ENCODE measurements at places on chromosomes 1 and 21. TPM values are rescaled to one million over a fixed set of nuclear protein-coding genes. Genes with fewer than 3 reads are reported as not detected.

DNA sequence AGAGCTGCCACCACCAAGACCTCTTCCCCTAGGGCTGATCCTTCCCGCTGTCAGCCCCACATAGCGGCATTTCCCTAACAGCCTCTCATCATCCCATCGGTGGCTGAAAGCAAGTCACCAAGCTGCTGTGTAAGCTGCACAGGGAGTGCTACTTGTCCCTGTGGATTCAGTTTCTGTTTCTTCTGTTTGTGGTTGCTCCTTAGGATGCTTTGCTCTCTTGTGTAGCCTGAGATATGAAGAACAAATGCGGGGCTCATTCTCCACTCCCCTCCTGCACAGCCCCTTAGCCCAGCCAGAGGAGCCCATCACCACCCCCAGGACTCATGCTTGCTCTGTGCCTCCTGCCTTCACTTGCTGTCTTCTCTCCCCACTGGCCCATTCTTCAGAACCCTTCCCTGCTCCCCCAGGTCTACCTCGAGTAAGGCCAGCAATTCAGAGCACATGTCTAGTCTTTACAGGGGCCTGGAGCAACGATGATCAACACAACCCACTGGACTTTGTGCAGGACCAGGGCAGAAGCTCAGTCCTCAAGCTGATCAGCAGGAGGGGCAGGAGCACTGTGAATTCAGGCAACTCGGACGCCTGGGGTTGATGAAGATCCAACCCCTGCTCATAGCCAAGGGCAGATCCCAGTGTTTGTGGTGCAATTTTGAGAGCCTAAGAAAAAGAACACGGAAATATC is 82.6 kb upstream of the GALNT2 start:
- DNase-seq: no peak

Gene KCNE2
- 0.92 TPM for total RNA-seq

Gene SSX2IP
- 18.2 TPM for total RNA-seq

- no peak for DNase-seq
These were observed 636 bp downstream of the VAMP4 start for GRCh38 chr1:171740987-171741871.

Gene NPHS2
- not detected for total RNA-seq

GRCh38 chr1:9746211-9746610 is 77.6 kb downstream of the CLSTN1 start:
- no peak for DNase-seq

Gene INSRR
- total RNA-seq: 0.45 TPM

Gene COL16A1
- 389 TPM for total RNA-seq

DNA sequence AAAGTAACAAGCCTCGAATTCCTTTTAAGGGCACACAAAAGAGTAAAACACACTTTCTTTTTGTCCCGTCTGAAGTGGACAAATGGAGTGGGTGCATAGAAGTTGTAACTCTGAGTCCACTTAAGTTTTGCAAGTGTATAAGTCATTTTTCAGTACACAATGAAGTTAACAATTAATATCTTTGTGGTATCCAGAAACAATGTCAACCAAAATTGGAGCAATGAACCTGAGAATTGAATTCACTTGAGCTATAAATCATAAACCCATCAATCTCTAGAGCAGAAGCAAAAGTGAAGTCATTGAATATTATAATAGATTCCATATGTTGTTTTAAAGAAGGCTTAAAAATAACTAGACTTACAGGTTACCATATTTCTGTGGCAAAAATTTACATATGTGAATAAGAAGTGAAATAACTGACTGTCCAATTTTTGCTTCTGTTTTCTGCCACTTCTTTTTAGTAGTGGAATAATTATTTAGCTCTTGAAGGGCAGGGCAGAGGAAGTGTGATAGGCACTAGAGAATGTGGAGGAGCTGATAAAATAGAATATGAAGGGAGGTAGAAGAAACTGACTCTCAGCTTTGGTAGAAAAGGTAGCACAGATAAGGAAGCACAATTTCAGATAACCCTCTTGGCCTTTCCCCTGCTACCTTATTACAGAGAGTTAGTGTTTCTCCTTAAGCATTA is 73.9 kb upstream of the RGL1 start:
- DNase-seq: no peak

Gene VANGL2
- total RNA-seq: 55.5 TPM

Gene VPS72
- total RNA-seq: 82.3 TPM

- DNase-seq: no peak
These were observed 4.4 kb downstream of the CLDN19 start for GRCh38 chr1:42735477-42736105.

DNA sequence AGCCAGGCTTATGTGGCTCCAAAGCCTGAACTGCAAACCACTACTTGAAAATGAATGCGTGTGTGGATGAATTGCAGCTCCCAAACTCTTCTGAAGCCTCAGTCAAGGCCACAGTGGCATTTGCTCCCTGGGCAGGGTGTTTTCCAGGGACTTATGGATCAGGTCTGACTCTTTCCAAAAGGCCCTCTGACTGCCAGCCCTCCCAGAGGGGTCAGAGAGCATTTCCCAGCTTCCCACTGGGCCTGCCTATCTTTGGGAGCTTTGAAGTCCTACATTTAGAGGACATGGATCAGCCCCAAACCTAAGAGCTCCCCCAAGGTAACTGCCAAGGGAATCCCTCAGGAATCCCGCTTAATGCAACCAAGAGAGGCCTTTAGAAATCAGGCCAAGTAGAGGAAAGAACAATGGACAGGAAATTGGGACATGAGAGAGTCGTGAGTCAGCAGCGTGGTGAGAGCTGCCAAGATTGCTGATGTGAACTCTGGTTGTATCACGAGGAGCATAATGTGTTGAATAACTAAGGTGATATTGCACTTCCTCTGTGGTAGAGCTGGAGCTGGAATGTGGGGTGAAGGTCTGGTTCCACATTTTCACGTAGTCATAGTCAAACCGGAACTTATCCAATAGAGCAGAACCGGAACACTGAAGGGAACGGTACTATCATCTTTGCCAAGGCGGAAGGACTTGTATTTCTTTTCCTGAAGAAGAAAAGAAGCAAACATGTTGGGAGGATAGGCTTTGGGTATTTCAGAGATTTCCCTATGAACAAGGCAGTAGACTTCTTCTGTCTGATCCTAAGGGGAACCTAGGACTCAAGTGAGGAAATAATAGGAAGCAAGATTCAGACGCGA is 99.4 kb upstream of the JUN start:
- no peak for DNase-seq

DNA sequence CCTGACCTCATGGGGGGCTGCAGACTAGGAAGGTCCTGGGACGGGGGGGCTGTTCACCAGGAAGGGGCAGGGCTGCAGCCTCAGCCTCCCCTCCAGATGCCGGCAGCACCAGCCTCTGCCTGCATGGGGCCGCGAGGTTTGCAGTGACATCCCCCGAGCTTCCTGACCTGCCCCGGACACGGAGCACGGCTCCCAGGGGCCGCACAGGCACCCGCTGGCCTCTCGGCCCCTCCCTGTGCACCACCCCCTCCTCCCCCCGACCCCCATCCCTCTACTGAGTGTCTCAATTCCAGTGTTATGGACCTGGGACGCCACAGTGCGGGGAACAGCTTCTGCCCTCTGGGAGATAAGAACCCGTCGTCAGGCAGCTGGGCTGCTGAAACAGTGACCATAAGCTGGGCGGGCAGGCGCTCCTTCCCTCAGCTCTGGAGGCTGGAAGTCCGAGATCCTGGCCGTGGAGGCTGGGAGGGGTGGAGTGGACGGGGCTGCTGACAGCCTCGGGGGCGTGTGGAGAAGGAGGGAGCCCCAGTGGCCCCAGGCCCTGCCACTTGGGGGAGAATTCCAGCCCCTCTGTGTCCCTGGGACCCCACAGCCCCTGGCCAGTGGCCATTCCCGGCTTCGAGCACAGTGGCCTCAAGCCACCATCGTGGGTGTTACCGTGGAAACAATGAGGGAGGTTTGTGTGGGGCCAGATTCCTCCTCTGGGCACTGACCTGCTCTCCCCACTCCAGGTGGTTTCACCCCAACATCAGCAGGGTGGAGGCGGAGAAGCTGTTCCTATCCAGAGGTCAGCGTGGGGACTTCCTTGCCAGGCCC is 11.6 kb downstream of the RNF223 start:
- DNase-seq: no peak

GRCh38 chr1:172670791-172671190 is 11.9 kb downstream of the FASLG start:
- DNase-seq: no peak

Gene LCE3E
- total RNA-seq: not detected

DNA sequence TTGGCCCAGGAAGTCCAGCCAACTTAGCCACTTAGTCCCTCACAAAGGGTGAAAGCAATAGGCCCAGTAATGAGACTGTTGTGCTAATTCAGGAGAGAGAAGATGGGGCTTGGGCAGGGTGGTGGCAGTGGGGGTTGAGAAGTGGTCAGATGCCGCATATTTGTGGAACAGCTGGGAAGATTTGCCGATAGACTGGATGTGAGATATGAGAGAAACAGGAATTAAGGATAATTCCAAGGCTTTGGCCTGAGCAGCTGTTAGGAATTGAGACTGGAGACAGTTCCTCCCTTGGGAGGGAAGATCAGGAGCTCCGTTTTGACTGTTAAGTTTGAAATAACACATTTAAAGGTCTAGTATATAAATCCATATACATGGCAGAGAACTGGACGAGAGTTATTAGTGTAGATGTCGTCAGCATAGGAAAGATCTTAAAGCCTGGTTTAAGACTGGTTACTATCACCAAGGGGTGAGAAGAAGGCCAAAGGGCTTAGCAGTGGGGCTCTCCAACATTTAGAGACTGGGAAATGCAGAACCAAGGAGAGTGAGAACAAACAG is 323.7 kb upstream of the FAM78B start:
- DNase-seq: no peak

- DNase-seq: no peak
These were observed 1.7 kb downstream of the FMN2 start for GRCh38 chr1:240093120-240093961.

DNA sequence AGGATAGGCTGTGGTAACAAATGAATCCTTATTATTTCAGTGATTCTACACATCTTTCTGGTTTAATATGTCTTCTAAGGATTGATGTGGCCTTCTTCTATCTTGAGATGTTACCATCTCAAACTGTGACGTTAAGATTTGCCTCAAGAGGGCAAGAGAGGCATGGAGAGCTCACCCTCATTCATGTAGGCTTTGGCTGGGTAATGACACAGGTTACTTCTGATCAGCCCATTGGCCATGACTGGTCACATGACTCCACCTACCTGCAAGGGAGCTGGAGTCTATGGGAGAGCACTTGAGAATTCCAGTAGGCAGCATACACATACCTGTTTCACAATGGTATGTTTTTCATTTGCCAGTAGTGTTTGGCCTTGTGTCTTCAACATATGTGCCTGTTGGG is 30.0 kb downstream of the CACHD1 start:
- no peak for DNase-seq

DNA sequence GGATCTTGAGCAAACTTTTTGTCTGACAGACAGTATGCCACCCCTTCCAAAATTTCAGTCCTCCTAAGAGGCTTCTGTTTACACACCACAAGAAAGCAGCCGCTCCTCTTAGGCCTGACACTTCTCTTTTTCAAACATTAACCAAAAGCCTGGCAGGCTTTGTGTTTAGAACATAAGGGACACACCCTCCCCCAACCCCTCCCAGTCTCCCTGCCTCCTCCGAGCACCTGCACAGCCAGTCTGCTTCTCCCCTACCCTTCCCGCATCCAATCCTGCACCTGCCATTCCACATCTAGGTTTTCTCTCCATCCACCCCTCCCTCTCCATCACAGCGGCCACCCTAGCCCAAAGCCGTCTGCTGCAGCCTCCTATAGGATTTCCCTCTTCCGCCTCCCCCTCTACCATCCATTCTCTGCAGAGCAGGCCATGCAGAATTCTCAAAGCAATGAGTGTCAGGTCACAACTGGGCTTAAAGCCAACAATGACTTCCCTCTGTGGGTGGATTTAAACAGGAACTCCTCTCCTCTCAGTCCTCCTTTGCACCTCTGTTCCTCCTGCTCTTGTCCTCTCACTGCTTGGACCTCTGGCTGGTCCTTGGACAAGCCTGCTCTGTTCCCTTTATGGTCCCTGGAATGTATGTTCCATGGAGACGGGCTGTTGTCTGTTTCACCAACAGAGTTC is 478.2 kb downstream of the NPHP4 start:
- DNase-seq: no peak

Gene KCND3
- 0.31 TPM for total RNA-seq

Gene CD1E
- total RNA-seq: not detected

DNA sequence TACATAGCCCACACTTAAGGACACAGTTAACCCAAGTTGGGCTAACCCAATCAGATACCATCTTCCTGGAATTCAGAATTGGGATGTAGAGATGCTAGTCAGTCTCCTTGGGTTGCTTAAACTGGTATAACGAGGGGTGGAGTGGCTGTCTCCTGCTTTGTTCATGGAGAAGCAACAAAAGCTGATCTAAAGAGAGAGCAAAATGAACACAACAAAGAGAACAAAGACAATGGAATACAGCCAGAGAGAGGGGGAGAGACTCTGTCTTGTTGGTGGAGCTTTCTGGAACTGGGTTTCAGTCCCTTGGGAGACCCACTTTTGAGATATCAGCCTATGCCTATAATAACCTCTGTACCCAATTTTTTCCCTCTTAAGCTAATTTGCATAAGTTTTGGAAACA is 138.1 kb downstream of the ATG4C start:
- no peak for DNase-seq

Gene LCE1D
- total RNA-seq: not detected

- DNase-seq: no peak
These were observed 15.5 kb downstream of the LRIF1 start for GRCh38 chr1:110948038-110948810.

DNA sequence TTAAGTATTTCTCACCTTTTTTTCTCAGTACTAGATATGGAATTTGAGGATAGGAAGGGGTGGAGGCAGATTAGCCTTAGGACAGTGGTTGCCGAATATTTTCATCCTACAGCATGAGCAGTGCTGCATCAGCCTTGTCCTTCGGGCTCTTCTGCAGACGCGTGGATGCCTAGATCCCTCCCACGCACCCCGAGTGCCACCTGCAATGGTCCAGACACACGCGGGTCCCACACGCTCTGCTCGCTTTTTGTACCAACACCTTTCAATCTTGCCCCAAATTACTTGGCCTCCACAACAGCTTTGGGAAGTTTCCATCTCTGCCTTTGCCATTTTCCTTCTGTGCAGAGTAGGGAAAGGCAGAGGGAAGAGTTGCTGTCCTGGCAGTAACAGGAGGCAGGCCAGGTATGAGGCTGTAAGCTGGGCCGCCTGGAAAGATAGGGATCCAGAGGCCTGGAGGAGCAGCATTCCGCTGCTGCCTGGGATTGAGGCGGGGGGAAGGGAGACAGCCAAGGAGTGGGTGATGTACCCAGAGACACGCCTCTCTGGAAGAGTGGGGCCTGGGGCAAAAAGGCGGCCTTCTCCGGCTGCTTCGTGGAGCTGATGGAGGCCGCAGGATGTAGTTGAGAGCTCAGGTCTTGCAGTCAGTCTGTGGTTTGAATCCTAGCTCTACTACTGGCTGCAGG is 467.7 kb downstream of the KIF26B start:
- DNase-seq: no peak

GRCh38 chr1:113904293-113904673 is 316 bp downstream of the AP4B1 start:
- no peak for DNase-seq

Gene TAS1R1
- not detected for total RNA-seq

Gene CLCA4
- not detected for total RNA-seq

GRCh38 chr1:48266576-48266975 is 44.1 kb downstream of the SLC5A9 start:
- no peak for DNase-seq

All from mesothelial cell of epicardium (in vitro differentiated cells).